Stimulated activated CD8-positive, alpha-beta memory T cell treated with anti-CD3 and anti-CD28 coated beads, Interleukin-4, amount 100 ng/mL, for 4 hours (primary cell): ENCODE measurements at places on chromosomes 7 and 10.

DNA sequence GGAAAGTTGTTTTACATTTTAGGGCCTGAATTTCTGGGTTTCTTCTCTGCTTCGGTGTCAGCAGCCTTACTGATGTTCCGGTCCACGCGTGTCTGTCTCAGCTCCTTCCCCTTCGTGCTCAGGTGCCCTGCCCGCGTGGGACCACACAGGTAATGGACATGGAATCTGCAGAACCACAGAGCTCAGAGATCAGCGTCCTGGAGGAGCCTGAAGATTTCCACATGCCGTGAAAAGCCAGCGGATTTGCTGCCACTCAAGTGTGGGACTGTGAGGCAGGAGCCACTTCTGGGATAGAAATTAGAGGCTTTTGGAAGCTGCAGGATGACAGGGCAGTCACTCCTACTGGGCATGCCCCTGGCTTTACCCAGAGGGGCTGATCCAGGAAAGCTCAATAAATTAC, 666.1 kb upstream of the FOXK1 start:
- DNase-seq = no peak

DNA sequence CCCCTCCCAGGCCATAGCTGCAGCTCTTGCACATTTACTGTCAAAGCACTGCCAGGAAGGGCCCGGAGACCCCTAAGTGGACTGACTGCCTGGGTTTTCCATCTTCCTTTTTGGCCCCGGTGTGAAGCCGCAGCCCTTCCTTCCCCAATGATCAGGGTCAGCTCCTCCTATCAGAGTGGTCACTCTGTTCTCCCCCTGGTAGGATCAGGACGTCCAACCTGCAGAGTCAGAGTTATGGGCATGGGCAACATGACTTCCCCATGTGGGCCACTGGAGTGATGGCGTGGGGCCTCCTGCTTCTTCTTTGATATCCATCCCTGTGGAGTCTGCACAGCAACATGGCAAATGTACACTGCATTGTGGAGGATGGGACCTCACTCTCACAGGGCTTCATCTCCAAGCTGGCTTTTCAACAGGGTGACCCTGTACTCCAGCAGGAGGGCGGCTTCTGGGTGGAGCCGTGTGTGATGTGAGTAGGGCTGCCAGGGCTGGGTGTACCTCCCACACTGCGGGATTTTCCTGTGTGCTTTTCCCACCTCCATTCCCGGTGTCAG, 6.4 kb upstream of the RAMP3 start:
- no peak for DNase-seq

DNA sequence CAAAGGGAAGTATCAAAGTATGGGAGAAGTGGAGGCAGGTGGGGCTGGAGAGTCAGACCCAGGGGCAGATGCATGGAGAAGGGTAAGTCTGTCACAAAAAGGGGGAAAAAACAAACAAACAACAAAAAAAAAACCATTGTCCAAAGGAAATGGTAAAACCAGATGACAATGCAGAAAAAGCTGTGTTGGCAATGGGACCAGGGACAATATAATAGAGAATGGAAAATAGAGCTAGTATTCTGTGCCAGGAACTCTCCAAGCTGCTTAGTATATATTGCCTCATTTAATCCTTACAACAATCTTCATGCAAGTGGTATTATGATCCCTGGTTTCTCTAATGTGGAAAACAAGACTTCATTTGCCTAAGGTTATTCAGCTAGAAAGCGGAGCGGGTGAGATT, 13.1 kb upstream of the KDM7A start:
- DNase-seq = no peak

DNA sequence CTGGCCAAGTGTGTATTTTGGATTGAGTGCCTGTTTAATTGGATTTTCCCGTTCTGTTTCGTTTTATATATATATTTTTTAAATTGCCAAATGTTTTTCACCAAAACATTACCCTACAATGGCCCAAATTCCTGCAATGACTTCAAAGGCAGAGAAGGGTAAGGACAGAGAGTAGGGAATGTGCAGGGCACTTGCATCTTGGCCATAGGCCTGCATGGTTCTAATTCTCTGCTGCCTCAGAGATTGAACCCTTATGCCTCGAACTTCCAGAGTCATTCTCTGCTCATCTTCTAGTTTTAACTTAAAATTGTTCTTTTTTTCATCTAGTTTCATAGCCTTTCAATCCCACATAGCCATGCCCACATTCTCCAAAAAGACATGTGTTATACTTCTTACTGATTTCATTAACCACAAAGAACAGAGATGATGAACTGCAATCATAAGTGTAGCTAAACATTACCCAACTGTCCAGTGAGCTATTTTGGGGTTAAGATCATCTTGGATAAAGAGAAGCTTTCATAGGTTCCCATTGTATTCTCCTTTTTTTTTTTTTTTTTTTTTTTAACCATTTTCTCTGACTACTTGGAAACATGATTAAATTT, 177.6 kb downstream of the PLXDC2 start:
- no peak for DNase-seq

- no peak for DNase-seq
These were observed 12.3 kb upstream of the TRDMT1 start for GRCh38 chr10:17213646-17214349.

- no peak for DNase-seq
These were observed 224.3 kb downstream of the TWIST1 start for GRCh38 chr7:18893156-18893555.

DNA sequence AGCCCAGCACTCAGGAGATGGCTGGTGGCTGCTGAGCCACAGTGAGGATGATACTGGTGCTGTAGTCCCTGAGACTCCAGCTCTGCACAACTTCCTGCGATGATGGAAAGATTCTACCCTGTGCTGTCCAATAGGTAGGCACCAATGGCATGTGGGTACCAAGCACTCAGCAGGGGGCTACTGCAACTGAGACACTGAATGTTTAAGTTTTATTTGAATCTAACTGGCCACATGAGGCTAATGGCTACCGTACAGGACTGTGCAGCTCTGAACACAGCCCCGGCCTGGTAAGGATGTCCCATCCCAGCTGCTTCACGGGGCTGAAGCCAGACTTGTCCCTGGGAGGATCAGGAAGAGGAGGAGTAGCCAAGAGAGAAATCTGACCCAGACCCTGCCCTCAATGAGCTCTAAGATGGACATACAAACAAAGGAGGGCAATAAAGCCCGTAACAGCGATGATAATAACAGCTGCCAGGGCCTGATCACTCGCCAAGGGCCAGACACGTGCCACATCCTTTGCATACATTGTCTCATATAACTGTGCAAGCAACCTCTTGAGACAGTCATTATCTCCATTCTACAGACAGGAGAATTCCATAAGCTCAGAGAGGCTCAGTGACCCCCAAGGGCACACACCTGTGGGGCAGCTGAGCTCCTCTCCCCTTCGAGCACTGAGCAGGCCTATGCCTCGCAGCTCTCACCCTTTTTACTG, 3.8 kb downstream of the GPRIN2 start:
- no peak for DNase-seq

DNA sequence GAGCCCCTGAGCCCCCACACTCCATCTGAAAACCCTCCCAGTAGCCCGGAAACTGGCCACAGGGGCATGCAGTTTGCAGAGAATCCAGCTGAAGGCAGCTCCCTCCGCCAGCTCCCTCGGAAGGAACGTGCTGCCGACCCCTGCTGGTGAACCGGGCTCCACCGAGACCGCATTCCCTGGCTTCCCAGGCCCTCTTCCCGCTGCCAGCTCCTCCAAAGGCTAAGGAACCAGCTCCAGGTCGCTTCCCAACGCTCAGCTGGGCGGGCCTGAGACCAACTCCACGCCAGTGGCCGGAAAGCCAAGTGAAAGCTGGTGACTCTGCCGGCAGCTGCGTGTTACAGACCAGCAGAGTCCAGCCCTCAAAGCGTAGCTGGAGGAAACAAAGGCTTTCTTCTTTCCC, 35.8 kb downstream of the GPER1 start:
- no peak for DNase-seq

- no peak for DNase-seq
These were observed 5.3 kb downstream of the ZNF488 start for GRCh38 chr10:47378606-47379444.

DNA sequence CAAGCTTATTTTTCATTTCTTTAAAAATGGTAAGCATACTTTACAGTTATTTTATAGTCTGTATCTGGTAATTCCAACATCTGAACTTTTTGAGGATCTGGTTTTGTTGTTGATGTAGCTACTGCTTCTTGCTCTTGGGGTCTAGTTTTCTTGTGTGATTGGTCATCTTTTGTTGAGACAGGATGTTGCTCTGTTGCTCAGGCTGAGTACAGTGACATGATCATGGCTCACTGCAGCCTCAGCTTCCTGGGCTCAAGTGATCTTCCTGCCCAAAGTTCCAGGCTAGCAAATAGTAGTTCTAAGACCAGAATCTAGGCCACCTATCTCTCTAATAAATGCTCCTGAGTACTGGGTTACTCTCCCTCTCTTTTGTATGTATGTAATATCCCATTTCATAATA, 75.7 kb downstream of the NRCAM start:
- DNase-seq = no peak

DNA sequence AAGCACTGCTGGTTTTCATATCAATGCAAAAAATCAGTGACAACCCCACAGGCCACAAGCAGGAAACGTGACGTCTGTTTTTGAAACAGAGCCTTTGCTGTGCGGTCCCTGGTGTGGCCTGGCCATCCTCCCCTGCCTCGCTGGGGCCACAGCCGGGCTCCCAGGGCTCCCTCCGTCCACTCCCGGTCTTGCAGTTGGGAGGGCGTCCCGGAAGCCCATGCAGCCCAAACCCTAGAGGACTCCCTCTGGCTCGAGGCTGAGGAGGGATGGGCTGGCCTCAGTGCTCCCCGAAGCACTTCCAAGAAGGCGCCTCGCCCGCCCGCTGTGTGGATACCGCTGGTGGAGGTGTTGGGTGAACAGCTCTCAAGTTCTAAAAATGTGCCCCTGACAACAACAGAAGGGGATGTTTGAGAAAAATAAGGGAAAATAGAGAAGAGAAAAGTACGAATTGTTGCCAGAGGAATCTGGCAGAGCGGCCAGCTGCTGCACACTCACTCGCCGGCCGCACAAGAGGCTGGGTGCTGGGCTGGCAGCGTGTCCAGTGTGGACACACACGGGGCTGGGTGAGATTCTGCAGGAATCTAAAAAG, 73.5 kb downstream of the ZRANB1 start:
- DNase-seq = peak; percentile 4

GRCh38 chr7:102473271-102473991, 5.3 kb downstream of the POLR2J start:
- DNase-seq = no peak

- peak; percentile 28 for DNase-seq
These were observed 56.3 kb upstream of the MDFIC start for GRCh38 chr7:114865564-114865963.

GRCh38 chr7:115106316-115106715, 184.4 kb downstream of the MDFIC start:
- DNase-seq = no peak
